ENCODE measurements at places on chromosomes 5 and 9. TPM values are rescaled to one million over a fixed set of nuclear protein-coding genes. Genes with fewer than 3 reads are reported as not detected.

Gene SLC27A6
- total RNA-seq: 0.44 TPM

Gene TAF11L5
- total RNA-seq: not detected

Gene POU5F2
- total RNA-seq: 3.9 TPM

Gene MUSK
- total RNA-seq: 0.22 TPM

Gene CDO1
- 349 TPM for total RNA-seq

Gene MOB3B
- 12.2 TPM for total RNA-seq

Gene OR2V1
- total RNA-seq: not detected

Gene SPATA31E1
- total RNA-seq: not detected

Gene TAF1L
- total RNA-seq: not detected

Gene SH2D3C
- total RNA-seq: 6.8 TPM

Gene EIF4EBP3
- total RNA-seq: 36.2 TPM

Gene PFN3
- not detected for total RNA-seq

Gene PCSK1
- 11.9 TPM for total RNA-seq

Gene PCDHGB2
- 3.2 TPM for total RNA-seq

Gene PCA3
- total RNA-seq: not detected

Gene IFNA13
- total RNA-seq: not detected
